CD8-positive, alpha-beta memory T cell (primary cell): ENCODE measurements at places on chromosomes 7 and 10.
A peak's percentile ranks its signal among the peaks of the same experiment; 100 is the strongest.

DNA sequence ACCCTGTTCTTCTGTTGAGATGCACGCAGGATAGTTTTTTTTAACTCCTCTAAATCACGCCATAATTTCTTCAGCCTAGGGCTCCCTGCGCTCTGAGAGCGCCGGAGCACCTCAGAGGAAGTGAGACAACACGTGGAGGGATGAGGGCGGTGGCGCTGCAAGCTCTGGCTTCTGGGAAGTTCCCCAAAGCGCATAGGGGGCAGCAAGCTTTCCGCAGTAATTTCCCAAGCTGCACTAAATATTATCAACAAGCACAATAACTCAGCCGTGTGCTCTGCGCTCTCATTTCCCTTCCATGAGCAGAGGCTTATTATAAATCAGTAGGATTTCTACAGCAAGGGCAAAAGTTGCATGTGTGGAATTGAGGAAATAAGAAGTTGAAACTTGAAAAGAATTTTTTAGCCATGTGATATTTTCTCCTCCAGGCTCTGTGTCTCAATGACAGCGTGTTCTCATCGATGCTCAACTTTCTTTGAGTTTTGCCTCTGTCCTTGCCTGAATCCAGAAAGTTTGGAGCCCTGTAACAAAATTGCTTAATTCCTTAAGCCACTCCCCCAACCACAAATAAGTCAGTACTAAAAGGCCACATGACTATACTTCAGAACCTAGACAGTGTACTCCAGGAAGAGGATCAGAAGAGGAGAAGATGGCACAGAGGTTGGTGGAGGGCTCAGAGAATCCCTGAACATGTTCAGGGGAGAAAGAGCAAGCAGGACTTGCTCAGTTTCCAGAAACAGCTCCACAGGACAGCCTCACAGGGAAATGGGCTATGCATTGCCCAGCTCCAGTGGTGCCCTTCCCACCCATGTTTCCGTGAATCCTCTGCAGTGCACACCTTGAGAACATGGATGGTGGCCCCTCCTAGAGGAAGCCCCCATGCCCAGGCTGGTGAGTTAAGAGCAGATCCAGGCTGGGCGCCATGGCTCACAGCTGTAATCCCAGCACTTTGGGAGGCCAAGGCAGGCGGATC lies 221.5 kb upstream of the GHITM start:
- DNase-seq = no peak

DNA sequence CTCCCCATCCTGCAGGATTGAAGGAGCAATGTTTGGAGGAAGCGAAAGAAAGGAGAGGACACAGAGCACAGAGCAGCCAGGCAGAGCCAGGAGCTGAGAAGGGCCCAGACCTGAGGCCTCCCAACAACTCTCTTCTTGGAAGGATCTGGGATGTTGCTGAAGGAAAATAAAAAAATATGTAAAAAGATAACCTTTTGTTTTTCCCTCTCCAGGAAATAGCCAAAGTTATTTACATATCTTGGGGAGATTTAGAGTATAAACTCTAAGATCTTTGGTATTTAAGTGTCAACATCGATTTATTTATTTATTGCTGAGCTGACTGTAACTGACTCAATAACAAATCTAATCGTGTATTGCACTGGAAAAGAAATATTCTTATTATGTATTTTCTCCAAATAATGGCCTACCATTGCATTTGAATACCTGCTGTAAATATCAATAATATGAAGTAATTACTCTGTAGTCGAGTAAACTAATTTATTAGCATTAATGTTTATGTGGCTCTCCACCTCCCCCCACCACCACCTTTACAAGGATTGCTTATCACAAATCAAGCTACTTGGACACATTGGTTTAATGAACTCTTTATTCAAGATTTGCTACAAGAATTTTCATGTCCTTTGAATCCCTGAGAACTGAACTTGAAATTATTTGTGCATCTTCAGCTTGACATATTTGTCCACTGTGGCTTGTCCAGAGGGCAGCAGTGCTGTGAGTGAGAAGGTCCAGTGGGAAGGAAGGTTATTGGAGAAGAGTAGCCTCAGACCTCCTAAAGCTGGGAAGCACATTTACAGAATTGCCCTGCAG lies 1.8 kb upstream of the HOXA11 start:
- DNase-seq = no peak

DNA sequence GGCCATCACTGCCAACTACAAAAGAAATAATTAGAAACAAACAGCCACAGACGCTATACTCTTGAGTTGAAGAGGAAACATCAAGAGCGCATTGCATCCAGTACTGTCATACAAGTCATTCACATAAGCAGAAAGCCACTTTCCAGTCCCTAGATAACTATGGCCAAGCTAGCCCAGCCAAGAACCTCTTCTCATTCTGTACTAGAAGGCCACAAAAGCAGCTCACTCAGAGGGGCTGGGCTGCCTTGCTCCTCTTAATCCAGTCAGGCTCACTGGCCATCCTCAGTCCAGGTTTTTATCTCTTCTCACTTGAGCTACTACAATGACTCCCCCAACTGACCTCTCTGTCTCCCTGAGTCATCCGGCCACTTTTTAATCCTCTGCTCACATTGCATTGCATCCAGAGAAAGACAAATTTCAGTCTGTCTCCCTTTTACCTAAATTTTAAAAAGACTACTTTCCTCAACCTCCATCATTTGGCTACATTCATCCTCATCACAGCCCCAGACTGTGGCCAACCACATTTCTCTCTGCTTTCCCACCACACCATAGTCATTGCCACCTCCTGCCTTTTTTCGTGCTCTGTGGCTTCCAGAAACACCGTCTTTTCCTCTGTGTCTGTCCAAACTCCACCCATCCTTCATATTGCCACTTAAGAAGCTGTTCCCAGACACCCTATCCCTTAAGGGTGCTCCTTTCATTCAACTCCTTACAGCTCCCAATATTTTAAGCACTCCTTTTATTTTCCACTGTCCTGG lies 25.0 kb downstream of the PPP1R3C start:
- DNase-seq = no peak

- no peak for DNase-seq
Measured at GRCh38 chr10:35579726-35580422, 25.3 kb upstream of the GJD4 start.

GRCh38 chr10:8059191-8059936 lies 4.9 kb downstream of the GATA3 start:
- DNase-seq = no peak

DNA sequence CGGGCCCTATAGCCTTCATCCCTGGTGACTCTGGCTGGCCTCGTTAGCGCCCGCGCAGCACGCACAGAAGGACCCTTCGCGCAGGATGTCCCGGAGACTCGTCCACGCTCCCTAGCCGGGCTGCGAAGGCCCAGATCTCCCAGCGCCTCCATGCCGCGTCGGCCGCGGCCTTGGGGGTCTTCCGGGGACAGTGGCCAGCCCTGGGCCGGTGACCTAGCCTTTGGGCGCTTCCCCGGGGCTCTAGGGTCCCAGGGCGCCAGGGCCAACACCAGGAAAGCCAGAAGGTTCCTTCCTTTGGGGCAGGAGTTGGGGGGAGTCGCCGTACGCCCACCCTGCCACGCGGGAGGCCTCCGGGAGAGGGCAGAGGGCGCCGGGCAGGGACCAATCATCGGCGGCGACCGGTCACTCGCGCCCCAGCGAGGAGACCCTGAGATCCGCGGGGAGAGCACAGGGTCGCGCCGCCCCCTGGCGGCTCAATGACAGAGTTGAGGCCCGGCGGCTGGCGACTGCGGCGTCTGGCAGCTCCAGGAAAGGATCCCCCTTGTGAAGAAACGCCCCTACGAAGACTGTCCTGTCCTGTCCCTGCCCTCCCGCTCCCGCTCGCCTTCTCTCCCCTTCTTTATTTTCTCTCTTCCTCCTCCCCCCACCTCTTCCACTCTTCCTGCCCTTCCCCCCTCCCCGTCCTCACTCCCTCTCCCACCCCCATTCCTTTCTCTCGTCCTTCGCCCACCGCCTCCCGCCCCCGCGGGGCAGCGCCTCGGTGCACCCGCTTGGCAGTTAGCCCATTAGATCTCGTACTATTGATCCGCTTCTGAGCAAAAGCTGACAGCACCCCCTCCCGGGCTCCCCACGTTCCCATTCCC lies 62.3 kb upstream of the LBX1 start:
- peak; percentile 15 for DNase-seq

DNA sequence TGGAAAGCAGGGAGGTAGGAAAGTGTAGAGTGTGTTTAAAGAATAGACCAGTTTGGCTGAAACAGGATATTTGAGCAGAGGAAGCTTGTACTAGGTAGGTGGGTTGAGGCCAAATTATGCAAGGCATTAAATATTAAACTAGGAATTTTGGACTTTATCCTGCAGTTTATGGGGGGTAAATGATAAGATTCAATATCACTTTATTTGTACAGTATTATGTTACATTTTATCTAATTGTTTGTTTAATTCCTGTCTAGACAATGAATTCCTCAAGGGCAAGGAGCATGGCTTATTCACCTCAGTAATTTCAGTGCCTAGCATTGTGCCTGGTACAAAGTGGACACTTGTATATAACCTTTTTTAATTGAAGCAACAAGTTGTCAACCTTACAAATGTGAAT lies 125.9 kb downstream of the CFTR start:
- no peak for DNase-seq

- DNase-seq = no peak
Measured at GRCh38 chr10:22593026-22593425, 121.4 kb downstream of the PIP4K2A start.

- no peak for DNase-seq
Measured at GRCh38 chr7:87687653-87688254, 59.6 kb downstream of the RUNDC3B start.

DNA sequence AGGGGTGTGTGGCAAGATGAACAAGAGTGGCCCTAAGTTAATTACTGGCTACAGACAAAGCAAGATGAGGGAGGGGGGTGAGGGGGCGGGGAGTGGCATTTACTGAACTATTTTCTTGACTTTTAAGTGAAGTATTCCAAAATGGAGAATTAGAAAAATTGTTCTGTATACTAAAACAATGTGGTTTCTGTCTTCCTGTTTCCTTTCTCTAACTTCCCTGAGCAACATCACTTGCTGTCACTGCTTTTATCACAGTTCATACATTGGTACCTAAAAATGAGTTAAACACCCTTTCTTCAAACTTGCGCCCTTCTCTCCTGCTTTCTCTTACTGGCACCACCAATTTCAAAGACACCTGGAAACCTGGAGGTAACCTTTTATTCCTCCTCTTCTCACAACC lies 21.6 kb downstream of the PDZD8 start:
- DNase-seq = no peak

GRCh38 chr10:121665809-121666208 lies 67.6 kb upstream of the FGFR2 start:
- no peak for DNase-seq

GRCh38 chr7:1431634-1432380 lies 27.5 kb downstream of the MICALL2 start:
- no peak for DNase-seq

- no peak for DNase-seq
Measured at GRCh38 chr10:29022513-29022912, 266.4 kb upstream of the LYZL1 start.

DNA sequence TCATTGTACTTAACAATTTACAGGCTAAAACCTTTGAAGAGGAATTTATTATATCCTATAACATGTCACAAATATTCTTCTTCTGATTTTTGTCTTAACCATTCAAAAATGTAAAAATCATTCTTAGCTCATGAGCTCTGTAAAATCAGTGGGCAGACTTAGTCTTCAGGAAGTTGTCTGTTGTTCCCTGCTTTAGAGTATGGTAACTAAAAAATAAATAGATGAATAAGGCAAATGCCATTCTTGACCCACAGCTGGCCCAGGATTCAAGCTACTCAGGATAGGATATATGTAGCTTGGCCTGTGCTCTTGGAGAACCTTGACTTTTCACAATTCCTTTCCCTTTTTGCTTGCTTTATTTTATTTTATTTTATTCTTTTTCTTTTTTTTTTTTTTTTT lies 51.5 kb downstream of the LRRC4 start:
- DNase-seq = no peak

DNA sequence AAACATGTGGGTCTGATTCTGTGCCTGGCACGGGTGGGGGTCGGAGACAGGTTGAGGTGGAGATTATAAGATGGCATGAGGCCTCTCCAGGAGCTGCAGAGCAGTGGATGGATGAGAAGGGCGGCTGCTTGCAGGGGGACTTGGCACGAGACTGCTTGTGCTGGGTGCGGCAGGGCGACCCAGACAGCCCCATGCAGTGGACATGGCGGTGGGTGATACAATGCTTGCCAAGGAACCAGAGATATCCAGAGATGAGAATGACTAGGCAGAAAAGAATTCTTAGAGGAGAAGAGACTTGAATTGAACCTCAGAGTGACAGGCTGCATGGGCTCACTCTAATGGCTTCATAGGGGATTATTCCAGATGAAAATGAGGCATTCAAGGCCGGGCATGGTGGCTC lies 145.4 kb downstream of the NEURL1 start:
- DNase-seq = no peak

DNA sequence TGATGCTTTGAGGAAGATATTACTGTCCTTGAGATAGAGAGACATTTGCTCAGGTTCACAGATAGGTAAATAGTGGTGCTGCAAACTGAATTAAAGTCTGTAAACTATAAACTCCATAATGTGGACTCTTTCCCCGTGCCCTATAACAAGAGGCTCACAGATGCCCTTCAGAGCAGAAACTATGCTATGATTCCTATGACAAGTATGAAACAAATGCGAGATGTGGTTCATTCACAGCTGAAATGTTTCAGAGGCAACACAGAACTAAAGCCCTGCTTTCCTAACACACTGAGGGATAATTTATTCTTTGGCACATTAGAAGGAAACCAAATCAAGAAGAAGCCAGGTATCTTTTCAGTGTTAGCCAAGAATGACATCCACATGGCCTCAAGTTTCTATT lies 13.4 kb downstream of the CHUK start:
- DNase-seq = no peak

- DNase-seq = no peak
Measured at GRCh38 chr7:123633553-123633952, 22.1 kb upstream of the LMOD2 start.

DNA sequence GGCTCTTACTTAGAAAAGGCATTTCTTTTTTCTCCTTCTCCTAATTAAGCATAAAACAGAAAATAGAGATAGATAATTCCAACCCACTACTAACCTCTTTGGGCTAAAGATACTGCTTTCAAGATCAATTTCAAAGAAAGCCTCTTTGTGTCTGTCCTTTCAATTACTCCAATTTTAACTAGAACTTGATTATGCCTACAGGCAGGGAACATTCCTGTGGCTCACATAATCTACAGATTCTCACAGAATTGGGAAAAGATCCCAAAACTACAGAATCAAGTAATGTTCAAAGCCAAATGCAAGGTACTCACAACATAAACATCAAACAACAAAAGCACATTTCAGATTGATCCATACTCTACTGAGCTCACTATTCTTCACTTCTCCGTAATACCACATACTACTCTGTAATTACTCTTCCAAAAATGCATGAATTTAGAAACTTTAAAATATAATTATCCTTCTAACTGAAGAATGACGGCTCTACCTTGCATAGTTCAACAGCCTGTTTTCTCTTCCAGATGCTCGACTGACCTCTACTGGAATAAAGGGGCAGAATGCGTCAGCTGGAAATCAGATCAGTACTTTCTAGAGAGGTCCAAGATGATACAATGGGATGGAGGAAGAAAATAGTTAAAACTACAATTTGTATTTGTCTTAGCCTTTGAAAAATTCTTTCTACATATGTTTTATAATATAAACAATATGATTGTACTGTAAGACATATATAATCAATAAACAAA lies 3.9 kb downstream of the MTERF1 start:
- DNase-seq = no peak
